ENCODE measurements at places on chromosomes 2 and 18.
A peak's percentile ranks its signal among the peaks of the same experiment; 100 is the strongest.

DNA sequence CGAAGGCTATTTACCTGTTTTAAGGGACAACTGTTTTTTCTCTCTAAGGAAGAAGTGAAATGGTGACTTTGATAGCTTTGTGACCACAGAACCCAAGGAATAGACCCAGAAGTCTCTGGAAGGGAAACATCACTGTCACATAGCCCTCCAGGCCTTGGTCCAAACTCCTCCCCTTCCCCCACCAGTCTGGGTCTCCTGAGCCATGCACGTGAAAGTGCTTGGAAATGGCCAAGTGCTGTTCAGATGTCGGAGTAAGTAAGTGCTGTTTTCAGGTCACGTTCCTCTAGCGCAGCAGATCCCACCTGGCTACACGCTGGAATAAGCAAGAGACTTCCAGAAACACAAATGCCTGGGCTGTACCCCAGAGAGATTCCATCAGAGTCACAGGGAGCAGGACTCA is 73.0 kb upstream of the AFF3 start:
- DNase-seq, result no peak

DNA sequence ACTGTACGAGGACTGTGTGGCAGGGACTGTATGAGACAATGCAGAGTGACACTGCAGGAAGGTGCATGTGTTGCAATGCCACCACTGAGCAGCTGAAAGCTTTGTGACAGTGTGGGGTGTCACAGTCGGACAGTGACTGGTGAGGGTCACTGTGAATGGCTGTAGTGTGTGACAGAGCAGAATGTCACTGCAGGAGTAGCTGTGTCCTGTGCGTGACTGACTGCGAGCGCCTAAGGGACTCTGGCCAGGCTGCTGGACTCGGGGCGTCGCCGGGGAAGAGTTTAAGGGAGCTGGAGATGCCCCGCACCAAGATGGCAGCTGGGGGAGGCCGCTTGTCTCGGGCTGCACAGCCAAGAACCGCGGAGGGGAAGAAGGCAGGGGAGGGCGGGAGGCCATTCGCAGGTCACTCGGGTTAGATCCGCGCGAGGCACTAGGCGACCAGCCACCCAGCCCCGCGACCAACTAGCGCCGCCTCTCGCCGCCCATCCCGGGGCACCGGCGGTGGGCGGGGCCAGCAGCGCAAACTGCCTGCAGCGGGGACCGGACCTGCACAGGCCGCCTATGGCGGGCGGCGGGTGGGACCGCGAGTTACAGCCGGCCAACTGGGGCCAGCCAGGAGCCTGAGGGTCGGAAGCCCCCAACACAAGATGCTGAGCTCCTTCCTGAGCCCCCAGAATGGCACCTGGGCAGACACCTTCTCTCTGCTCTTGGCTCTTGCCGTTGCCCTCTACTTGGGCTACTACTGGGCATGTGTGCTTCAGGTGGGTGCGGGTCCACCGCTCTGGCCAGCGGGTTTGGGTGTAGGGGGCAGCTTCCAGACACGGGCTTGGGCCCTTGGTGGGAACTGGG is at the start of gene ABHD1:
TSS of gene ABHD1 (plus strand) at position 514 of the 849 bp plus-strand sequence. CDS start at position 648, 134 bp downstream.
- DNase-seq, result peak; percentile 9

- no peak for DNase-seq
These were observed 203.8 kb upstream of the CDH7 start for GRCh38 chr18:65547046-65547445.

DNA sequence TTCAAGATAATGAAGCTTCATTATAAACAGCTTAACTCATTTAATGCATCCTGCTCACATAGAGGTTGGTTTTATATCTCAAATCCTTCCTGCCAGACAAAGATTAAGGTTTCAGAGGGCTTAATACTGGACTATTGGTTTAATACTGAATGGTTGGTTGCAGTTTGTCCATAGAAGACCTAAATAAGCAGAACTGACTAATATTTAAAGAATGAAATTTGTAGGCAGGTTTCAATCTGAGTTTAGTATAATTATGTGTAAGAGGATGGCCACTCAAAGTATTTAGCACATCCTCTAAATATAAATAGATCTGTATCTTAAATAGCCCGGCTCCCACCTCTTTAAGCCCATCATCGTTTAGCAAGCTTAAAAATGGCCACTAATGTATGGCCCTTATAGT is 92.5 kb downstream of the EPB41L5 start:
- DNase-seq, result no peak

DNA sequence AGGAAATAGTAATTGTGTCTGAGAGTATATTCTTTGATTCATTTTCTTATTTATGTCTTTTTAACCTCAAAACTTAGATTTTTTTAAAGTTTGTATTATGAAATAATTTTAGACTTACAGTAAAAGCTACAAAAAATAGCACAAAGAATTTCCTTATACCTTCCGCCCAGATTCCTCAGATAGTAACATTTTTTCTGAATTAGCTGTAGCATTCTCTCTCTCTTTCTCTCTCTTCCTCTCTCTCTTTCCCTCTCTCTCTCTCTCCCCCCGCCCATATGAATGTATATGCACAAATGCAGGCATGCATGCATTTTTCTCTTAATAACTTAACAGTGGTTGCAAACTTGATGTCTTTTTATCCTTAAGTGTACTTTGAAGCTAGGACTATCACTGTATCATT is 361.1 kb upstream of the NRP2 start:
- DNase-seq, result no peak

- DNase-seq, result no peak
These were observed 200.9 kb upstream of the EPAS1 start for GRCh38 chr2:46096260-46096659.

DNA sequence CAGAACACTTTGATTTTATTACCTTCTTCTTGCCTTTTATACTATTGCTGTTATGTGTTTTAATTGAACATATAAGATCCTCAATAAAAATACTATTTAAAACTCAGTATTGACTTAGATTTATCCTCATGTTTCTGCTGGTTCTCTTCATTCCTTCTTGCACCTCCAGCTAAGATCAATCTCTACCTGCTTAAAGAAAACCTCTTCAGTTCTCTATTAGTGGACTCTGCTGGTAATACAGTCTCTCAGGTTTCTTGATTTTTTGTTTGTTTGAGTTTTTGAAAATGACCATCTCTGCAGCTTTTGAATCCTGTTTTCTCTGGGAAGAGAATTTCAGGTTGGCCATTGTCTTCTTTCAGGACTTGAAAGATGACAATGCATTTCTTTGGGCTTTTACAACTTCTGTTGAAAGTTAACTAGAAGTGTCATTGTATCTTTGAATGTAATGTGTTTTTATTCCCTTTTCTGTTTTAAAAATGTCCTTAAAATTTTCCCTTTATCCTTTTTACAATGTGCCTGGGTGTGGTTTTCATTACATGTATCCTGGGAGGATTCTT is 29.8 kb upstream of the TMEM131 start:
- no peak for DNase-seq

DNA sequence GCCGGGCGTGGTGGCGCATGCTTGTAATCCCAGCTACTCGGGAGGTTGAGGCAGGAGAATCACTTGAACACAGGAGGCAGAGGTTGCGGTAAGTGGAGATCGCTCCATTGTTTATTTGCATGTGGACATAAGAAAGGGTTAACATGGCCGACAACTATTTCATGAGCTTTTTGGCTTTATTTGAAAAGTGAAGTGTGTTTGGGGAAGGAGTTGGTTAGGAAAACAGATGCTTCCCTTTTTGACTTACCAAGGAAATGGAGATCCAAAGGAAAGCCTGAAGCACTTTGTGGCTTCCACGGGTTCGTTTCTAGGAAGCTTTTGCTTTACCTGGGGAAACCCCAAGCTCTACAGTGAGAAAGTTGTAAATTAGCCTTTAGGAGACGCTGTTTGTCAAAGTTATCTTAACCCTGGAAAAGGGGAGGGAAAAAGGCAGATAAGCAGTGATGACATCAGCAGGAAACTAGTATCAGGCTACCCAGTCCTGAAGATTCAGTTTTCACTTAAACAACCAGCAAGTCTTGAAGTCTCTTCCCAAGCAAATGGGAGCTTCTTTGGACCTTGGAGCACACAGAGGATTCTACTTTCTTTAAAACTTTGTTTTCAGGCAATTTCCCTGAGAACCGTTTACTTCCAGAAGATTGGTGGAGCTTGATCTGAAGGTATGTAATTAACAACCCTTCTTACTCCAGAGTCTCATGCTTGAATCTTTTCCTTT is at the start of gene CASP10:
TSS of gene CASP10 (plus strand) at position 492 of the 715 bp plus-strand sequence. CDS start 2,637 bp downstream, outside the sequence.
- no peak for DNase-seq

- DNase-seq, result no peak
These were observed 14.4 kb upstream of the VRK2 start for GRCh38 chr2:58032016-58032763.

GRCh38 chr2:217060516-217060915 is 200.7 kb upstream of the TNP1 start:
- no peak for DNase-seq

DNA sequence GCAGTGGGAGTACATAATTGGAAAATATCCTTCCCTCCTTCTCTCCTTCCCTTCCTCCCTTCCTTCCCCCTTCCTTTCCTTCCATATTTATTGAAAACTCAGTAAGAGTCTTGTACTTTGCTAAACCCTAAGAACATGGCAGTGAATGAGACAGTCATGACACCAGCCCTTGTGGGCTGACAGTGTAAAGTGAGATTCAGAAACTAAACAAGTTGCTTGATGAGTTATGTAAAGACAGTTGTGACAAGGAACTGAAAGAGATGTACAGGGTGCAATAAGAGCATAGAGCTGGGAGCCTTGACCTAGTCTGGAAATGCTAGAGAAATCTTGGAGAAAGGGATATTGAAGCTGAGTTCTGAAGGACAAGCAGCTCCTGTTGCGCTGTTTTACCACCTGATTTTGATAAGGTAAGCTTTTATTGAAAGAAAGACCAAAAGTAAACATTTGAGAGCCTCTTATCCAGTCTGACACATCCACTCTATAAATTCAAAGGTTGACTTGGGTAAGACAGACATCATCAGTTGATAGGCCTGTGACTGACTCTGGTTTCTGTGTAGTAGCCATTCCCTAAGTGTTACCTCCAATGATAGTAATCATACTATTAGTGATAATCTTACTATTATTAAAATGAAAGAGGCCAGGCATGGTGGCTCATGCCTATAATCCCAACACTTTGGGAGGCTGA is 66.5 kb upstream of the SKOR2 start:
- no peak for DNase-seq

GRCh38 chr2:237364655-237365054 is 49.3 kb downstream of the COL6A3 start:
- DNase-seq, result no peak

GRCh38 chr18:23012249-23012648 is 79.1 kb downstream of the RBBP8 start:
- no peak for DNase-seq

DNA sequence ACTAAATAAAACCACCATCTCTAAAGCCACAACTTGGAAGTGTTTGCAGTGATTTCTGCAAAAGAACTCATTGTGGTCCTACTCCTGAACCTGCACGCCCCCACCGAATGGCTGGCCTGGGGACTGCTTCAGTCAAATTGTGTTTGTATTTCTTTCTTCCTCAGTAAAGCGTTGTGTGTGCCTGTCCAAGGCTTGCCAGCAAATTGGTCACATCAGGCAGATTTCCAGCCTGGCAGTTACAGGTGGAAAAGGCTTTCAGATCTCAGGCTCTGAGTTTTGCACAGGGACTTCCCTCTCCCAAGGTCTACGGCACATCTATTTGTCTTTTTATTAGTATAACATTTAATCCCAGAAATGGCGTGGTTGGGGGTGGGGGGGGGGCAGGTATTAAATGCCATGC is 54.0 kb upstream of the NOSTRIN start:
- no peak for DNase-seq
